ENCODE measurements at places on chromosomes 4 and X. TPM values are rescaled to one million over a fixed set of nuclear protein-coding genes. Genes with fewer than 3 reads are reported as not detected.

GRCh38 chr4:71974681-71975080 lies 57.1 kb upstream of the NPFFR2 start:
- no peaks in the 10 kb centered on the region for H3K4me1 ChIP-seq
- no peak overlapping the region for H3K4me3 ChIP-seq
- no peak for DNase-seq
- no peaks in the 10 kb centered on the region for H3K27me3 ChIP-seq
- no peak overlapping the region for H3K27ac ChIP-seq
- H3K36me3 ChIP-seq, result no peaks in the 10 kb centered on the region

The MAGEC3 gene
- not detected for total RNA-seq

DNA sequence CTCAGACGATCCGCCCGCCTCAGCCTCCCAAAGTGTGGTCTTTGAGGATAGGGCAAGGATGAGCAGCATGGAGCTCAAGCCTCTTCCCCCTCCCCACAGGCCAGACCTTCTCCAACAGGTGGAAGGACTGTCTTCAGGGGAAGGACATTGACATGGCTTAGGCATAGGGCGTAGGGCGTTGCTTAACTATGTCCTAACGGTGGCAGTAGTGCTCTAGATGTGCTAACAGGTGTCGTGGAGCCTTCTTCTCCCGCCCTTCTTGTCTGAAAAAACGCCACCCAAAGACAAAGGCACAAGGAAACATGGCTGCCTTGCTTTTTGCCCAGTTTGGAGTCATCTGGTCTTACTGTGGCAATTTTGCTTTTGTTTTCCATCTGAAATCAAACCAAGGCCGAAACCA lies 219.8 kb downstream of the OR13H1 start:
- H3K36me3 ChIP-seq, result no peaks in the 10 kb centered on the region
- no peaks in the 10 kb centered on the region for H3K27me3 ChIP-seq
- H3K4me1 ChIP-seq, result no peaks in the 10 kb centered on the region
- no peak overlapping the region for H3K4me3 ChIP-seq

GRCh38 chr4:56298236-56298635 lies 89.1 kb downstream of the AASDH start:
- H3K36me3 ChIP-seq, result no peaks in the 10 kb centered on the region
- no peaks in the 10 kb centered on the region for H3K27me3 ChIP-seq
- peaks cover 6% of the 10 kb centered on the region for H3K4me1 ChIP-seq
- H3K27ac ChIP-seq, result no peak overlapping the region
- no peak for DNase-seq
- H3K4me3 ChIP-seq, result no peak overlapping the region

- no peaks in the 10 kb centered on the region for H3K4me1 ChIP-seq
- no peak overlapping the region for H3K4me3 ChIP-seq
- H3K36me3 ChIP-seq, result no peaks in the 10 kb centered on the region
Measured at GRCh38 chrX:9204560-9204959, 170.6 kb upstream of the FAM9B start.

GRCh38 chrX:11401966-11402365 lies 108.8 kb downstream of the AMELX start:
- no peaks in the 10 kb centered on the region for H3K4me1 ChIP-seq
- H3K4me3 ChIP-seq, result no peak overlapping the region
- H3K27ac ChIP-seq, result no peak overlapping the region

- no peaks in the 10 kb centered on the region for H3K27me3 ChIP-seq
- H3K4me3 ChIP-seq, result no peak overlapping the region
- no peaks in the 10 kb centered on the region for H3K36me3 ChIP-seq
- no peak overlapping the region for H3K27ac ChIP-seq
- no peaks in the 10 kb centered on the region for H3K4me1 ChIP-seq
Measured at GRCh38 chr4:95188701-95189370, 359.9 kb downstream of the UNC5C start.

- H3K36me3 ChIP-seq, result no peaks in the 10 kb centered on the region
- no peaks in the 10 kb centered on the region for H3K27me3 ChIP-seq
- no peak for DNase-seq
- no peak overlapping the region for H3K4me3 ChIP-seq
- no peak overlapping the region for H3K27ac ChIP-seq
Measured at GRCh38 chrX:100494646-100495370, 84.7 kb upstream of the PCDH19 start.

Data from spleen (tissue), 13 donors.